ENCODE measurements at places on chromosomes 12 and 14.
A peak's percentile ranks its signal among the peaks of the same experiment; 100 is the strongest.

GRCh38 chr12:19474147-19474546 is 34.9 kb downstream of the AEBP2 start:
- peaks cover 3% of the 10 kb centered on the region for H3K36me3 ChIP-seq
- no peak for DNase-seq
- no peaks in the 10 kb centered on the region for H3K4me1 ChIP-seq
- H3K4me3 ChIP-seq, result no peak overlapping the region
- H3K27ac ChIP-seq, result no peak overlapping the region
- no peaks in the 10 kb centered on the region for H3K27me3 ChIP-seq

DNA sequence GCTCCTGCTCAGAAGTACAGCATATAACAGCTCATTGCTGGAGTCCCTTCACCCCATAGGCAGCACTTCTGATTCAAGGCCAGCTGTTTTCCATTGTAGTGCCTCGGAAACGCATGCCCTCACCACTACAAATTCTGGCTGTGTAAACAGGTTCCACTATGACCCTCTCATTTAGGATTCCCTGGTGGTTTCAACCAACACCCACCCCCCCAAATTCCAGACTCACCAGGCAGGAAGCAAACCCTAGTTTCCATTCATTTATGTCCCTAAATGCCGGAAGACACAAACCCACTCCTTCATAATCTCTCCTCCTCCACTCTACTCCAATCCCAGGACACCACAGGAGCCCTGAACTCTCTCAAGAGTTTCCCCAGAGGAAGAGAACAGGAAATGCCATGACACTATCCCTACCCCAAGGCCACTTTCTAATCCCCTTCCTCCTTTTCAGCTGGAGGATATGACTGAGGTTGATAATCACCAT is 75.9 kb upstream of the TMPO start:
- H3K27ac ChIP-seq, result peak overlapping the region; percentile 63
- no peaks in the 10 kb centered on the region for H3K27me3 ChIP-seq
- H3K4me3 ChIP-seq, result no peak overlapping the region
- H3K4me1 ChIP-seq, result no peaks in the 10 kb centered on the region
- no peaks in the 10 kb centered on the region for H3K36me3 ChIP-seq
- DNase-seq, result no peak

DNA sequence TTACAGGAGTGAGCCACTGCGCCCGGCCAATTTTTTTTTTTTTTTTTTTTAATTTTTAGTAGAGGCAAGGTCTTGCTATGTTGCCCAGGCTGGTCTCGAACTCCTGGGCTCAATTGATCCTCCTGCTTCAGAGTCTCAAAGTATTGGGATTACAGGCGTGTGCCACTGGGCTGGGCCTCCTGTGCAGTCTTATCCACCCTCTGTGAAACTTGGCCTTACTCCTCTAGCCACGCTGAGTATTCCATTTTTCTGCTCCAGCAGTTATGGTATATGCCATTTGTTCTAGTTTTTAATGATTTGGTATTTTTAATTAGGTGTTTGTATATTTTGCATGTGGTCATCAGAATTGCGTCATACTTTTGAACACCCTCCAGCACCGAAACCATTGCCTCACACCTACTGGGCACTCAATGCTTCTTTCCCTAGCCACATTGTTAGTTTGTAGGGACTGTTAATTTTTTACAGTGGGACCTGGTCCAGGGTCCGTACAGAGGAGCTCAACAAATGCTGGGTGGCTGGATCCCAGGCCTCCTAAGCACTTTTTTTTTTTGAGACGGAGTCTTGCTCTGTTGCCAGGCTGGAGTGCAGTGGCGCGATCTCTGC is 11.4 kb downstream of the RIOX1 start:
- H3K4me1 ChIP-seq, result no peaks in the 10 kb centered on the region
- no peak overlapping the region for H3K4me3 ChIP-seq
- H3K27me3 ChIP-seq, result no peaks in the 10 kb centered on the region
- no peak for DNase-seq
- H3K36me3 ChIP-seq, result peaks cover 2% of the 10 kb centered on the region

- no peak for DNase-seq
- no peaks in the 10 kb centered on the region for H3K27me3 ChIP-seq
- no peak overlapping the region for H3K4me3 ChIP-seq
- H3K4me1 ChIP-seq, result peaks cover 2% of the 10 kb centered on the region
- H3K36me3 ChIP-seq, result no peaks in the 10 kb centered on the region
Observed at GRCh38 chr12:46361667-46362034, 10.9 kb downstream of the SLC38A2 start.

Measured in small intestine (tissue), 16 donors.